ENCODE measurements at places on chromosomes 2 and 18.

DNA sequence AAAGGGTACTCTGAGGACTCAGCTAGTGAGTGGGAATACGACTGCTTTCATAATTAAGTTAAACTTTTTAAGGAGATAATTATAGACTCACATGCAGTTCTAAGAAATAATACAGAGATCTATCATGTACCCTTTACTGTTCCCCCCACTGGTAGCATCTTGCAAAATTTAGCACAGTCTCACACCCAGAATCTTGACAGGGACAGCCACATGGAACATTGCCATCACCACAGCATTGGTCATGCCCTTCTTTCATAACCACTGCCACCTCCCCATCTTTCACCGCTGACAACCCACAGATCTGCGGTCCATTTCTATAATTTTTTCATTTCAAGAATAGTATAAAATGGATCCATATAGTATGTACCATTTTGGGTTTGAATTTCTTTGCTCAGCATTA lies 37.8 kb downstream of the ARHGEF4 start:
- DNase-seq, result no peak

DNA sequence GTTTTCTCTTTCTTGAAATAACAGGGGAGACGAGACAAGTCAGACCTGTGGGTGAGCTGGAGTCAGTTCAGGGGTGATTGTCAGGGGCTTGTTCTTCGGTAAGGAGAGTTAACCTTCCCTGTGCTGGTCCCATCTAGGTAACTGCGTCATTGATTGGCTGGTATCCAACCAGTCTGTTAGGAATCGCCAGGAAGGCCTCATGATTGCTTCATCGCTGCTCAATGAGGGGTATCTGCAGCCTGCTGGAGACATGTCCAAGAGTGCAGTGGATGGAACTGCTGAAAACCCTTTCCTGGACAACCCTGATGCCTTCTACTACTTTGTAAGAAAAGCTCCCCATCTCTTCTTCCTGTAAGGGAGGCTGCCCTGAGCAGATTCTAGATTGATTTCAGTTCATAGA lies 21.3 kb downstream of the PLEK start:
- no peak for DNase-seq

GRCh38 chr2:42385225-42385624 lies 24.2 kb upstream of the COX7A2L start:
- DNase-seq, result no peak

- no peak for DNase-seq
These were observed 23.9 kb downstream of the TACR1 start for GRCh38 chr2:75175456-75175855.

DNA sequence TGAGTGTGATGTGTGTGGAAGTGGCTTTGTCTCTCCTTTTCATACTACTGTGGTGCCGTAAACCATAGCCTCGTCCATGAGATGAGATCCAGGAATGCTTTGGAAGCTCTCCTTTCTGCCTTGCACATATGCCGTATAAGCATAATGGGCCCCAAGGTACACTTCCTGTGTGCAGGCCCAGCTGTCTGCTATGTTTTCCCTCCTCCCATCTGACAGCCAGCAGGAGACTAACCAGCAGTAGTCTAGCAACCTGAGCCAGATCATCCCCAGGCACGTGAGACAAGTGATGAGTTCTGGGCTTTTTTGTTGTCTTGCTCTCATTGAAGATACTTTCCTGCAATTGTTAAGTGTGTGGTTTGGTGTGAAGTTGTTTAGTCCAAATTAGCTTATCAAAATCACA lies 555.5 kb upstream of the LRRTM4 start:
- no peak for DNase-seq

DNA sequence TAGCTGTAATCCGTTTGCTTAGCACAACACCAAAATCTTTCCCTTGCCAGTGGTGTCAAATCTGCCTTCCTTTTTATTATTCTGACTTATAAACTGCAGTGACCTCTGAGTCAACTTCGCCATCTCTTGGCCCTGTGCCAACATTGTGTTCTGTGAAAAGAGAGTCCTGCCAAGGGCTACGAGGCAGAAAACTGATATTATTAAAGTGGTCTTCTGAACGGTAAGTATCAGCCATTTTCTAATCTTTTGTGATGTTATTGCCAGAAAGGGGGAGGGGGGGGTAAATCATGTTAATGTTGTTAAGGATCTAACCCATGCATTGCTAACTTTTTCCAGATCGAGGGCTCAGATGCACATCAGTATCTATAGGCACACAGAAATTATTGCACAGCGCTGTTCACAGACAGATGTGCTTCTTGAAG lies 121.5 kb upstream of the LTBP1 start:
- DNase-seq, result no peak

GRCh38 chr2:226354434-226354833 lies 445.2 kb downstream of the IRS1 start:
- no peak for DNase-seq

DNA sequence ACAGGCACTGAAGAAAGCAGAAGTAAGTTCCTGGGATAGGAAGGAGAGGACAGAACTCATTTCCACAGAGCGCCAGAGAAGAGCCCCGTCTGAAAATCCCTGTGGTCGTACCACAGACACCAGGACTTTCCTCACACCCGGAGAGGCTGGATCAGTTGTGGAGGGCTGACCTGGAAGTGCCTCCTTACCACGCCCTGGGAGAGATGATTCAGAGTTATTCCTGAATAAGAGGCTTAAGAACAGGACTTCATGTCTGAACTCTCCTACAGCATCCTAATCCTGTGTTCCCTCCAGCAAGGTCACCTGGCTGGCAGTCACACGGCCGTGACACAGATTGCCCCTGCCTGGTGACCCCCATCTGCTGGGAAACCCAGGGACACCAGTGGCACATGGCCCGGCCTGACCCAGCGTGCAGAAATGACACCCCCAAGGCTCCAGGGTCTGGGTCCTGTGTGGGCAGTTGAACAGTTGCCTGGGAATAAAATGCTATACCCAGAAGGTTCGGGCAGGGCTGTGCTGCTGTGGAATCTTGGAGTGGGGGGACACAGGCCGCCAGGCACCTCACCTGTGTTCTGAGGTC lies 105.9 kb downstream of the PXDN start:
- no peak for DNase-seq

GRCh38 chr2:51301381-51301780 lies 269.4 kb upstream of the NRXN1 start:
- no peak for DNase-seq

GRCh38 chr2:33118651-33119050 lies 171.9 kb downstream of the LTBP1 start:
- no peak for DNase-seq

- DNase-seq, result no peak
These were observed 1.1 kb upstream of the SOCS6 start for GRCh38 chr18:70287731-70288130.

GRCh38 chr2:204657024-204657423 lies 111.7 kb downstream of the PARD3B start:
- no peak for DNase-seq

Data from amniotic stem cell (primary cell).